Cerebellar nuclear complex (tissue), 1 donor: ENCODE measurements at places on chromosomes 3 and 15.

DNA sequence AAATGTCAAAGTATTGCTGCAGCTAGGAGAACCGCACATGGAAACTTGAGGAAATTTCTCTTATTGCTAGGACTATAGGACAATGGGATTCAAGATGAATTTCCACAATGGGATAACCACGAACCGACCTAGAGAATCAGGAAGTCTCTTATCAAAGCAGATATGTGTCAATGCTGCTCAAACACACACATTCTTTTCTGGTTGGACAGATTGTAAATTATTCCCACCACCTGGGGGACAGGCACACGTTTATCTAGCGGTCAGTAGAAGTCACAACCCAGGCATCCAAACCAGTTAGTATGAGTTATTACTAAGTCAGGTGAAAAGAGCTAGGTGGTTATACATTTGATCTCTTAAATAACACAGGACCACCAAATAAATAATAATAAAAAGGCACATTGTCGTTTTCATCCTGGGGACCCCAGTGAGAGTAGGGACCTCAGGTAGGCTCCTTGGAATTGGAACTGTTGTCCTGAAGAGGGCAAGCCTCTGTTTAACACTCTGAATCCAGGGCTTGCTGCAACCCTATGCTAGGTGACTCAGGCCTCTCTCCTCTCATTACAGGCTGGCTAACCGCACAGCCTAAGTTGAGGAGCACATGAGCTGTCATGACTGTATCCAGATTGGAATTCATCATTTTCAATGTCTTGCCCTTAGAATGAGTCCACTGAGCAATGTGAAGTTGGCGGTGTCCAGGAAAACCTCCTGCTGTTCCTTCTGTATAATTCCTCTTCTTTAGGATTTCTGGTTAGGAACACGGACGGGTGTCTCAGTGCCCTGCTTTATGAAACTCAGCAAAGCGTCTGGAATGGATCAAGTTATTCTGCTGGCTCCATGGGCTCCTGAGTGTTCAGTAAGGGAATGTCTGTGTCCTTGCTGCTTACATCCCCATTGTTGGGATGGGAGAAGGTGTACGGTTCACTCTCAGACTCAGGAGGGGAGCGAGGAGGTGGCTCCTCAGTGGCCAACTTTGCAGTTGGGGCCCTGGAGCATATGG, 59.0 kb downstream of the CLEC3B start:
- DNase-seq, result no peak

GRCh38 chr15:85800478-85801123, 5.9 kb upstream of the KLHL25 start:
- no peak for DNase-seq

- no peak for DNase-seq
Observed at GRCh38 chr3:24069045-24069444, 124.0 kb downstream of the NR1D2 start.

- DNase-seq, result no peak
Observed at GRCh38 chr3:133888726-133889340, 6.8 kb downstream of the RAB6B start.

DNA sequence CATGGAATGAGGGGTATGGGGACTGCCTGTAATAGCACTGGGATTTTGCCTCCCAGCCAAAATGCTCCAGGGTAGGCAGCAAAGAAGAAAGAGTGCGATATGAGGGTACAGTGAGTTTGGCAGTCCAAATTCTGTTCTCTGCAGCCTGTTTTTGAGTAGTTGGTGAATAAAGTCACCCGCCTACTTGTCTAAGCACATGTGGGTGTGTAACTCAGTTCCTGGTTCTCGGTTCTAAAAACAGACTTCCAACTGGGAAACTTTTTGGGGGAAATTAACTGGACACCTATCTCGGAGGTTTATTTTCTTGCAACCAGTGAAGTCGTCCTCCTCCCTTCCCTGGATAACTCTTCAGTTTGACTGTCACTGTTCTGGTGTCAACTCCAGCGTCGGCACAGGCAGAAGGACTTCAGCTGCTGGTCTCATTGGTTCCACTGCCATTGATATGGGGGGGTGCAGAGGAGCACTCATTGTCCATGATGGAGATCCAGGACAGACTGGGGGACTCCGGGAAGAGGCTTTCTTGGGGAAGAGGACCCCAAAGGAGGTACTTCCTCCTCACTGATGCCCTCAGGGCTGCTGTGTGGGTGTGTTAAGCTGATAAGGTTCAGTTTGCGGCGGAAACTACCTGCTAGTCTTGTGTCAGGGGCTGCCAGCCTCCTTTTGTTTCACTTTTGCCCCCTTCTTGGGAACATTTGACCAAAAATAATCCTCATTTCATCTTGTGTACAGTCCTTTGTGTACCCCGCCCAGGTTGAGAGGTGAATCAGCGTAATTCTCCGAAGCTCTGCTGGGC, 13.2 kb downstream of the GHRL start:
- DNase-seq, result no peak

DNA sequence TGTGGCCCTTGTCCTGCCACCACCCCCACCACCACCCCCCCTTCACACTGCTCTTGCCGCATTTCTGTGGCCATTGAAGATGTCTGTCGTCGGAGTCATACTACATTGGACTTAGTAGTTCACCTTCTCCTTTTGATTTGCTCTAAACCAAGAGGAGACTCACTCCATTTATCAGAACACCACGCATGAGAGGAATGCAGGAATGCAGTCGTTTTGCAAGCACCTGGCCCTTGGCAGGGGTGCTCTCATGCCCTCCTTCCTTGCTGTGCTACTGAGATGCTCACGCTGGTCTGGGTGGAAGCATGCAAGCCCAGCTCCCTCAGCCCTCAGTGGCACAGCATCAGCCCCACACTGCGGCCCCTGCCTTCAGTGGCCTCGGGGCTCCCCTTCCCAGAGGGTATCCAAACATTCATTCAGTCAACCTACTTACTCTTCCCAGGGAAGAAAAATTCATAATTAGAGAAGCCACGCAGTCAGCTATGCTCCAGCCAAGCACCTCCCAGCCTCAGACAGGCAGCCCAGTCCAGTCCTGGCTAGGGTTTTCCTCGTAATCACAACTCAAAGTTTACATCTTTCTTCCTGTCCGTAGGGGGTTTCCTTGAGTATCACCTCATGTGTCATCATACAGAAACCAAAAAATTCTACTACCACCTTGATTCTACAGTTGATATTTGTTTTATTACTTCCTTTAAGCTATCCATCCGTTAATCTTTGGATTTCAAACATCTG, 520.0 kb downstream of the GABRG3 start:
- DNase-seq, result no peak

- no peak for DNase-seq
Observed at GRCh38 chr15:67380921-67381320, 126.3 kb downstream of the IQCH start.

DNA sequence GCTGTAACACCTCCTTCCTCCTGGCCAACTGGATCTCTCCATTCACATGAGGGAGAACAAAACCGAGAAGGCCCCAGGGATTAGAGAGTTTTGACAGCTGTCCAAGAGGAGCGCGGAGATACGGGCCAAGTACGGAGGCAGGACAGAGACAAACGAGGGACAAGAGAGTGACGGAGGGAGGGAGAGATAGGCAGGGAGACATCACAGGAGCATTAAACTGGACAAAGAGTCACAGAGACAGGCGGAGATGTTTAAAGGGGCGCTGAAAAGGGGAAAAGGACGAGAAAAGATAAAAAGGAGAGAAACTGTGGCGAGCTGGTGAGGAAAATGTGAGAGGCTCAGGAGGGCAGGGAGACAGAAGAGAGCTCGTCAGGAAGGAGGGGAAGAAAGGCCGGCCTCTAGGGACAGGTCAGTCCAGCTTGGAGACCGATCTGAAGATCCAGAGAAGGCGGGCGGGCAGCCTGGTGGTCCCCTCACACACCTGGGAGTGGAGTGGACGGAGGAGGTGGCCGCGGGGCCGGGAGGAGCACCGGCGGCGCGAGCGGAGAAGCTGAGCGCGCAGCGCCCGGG, 40.5 kb upstream of the ROPN1 start:
- no peak for DNase-seq

- no peak for DNase-seq
Observed at GRCh38 chr3:43238801-43239200, 47.5 kb upstream of the SNRK start.

- no peak for DNase-seq
Observed at GRCh38 chr15:42160136-42160535, 3.7 kb upstream of the PLA2G4F start.

DNA sequence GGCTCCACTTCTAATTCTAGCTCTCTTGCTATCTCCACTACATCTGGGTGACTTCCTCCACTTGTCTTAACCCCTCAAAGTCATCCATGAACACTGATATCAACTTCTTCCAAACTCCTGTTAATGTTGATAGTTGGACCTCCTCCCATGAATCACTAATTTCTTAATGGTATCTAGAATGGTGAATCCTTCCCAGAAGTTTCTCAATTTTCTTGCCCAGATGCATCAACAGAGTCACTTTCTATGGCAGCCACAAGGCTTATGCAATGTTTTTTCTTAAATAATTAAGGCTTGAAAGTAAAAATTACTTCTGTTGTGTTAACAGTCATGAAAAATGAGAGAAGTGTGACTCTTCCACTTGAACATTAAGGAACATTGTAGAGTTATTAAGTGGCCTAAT, 164.3 kb downstream of the PCCB start:
- DNase-seq, result no peak

- DNase-seq, result no peak
Observed at GRCh38 chr3:192608726-192609600, 118.4 kb downstream of the FGF12 start.

GRCh38 chr3:170572665-170573253, 13.1 kb downstream of the SLC7A14 start:
- no peak for DNase-seq

DNA sequence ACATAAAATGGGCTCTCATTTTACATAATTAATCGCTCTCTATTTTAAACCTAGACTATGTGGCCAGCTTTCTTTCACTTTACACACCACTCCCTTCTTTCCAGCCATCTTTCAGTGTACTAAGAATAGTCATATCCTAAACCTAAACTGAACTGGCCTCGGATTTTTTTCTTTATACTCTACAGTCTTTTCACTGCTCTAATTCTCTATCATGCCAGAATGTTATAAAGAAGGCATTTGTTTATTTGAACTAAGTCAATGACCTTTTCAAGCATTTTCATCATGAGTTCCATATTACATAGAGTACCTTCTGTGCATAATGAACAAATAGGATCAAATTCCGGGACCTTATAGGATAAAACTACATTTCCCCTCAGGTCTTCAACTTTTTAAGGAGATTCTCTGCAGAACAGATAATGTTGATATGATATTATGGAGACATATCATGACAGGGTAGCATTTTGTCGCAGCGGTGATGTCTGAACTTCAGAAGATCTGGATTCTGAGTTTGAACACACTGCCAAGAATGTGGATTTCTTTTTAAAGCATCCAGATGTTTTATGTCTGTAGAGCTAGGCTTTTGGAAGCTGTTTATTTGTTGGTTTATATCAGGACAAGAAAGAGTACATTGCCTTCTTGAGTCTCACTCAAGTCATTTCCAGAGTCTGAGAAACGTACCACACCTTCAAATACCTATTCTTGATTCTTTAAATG, 1047.3 kb downstream of the MCTP2 start:
- no peak for DNase-seq

DNA sequence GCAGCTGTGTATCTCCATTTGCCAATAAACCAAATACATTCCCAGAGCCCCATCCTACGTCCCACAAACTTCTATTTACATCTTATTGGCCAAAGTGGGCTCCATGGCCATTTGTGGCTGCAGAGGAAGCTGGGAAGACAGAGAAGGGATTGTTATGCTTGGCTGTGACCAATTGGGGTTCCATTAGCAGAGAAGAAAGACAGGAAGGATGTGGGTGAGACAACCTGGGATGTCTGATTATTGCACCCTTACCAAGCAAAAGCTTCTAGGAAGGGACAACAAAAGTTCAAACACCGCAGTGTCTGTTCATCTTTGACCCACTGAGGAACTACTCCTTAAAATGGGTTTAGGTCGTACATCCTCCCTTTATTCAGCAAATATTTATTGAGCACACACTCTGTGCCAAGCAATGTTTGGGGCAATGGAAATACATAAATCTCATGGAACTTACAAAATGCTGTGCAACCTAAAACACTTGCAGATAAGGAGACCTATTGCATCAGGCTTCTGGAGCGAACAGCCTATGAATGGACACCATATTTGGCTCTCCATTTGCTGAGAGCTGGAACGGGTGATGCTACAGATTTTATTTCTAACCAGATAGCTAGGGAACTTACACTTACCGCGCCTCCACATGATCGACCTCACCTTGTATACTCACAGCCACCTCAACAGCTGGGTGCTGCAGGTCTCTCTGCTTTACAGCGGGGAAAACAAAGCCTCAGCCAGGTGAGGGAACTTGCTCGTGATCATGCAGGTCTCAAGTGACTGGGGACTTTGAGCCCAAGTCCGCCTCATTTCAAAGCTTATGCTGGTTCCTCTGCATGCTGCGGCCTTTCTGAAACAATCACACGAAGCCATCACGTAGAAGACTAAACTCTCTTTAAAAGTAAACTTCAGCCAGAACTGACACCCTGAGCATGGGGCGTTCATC, 21.4 kb upstream of the NR2E3 start:
- no peak for DNase-seq

GRCh38 chr3:73030073-73030597, 31.3 kb upstream of the EBLN2 start:
- DNase-seq, result no peak

GRCh38 chr15:67305506-67305905, 50.9 kb downstream of the IQCH start:
- no peak for DNase-seq

- DNase-seq, result no peak
Observed at GRCh38 chr3:114834175-114834940, 312.7 kb downstream of the ZBTB20 start.

- no peak for DNase-seq
Observed at GRCh38 chr15:81030301-81030750, 29.6 kb downstream of the TLNRD1 start.

- DNase-seq, result no peak
Observed at GRCh38 chr3:32850636-32851035, 32.8 kb downstream of the TRIM71 start.

DNA sequence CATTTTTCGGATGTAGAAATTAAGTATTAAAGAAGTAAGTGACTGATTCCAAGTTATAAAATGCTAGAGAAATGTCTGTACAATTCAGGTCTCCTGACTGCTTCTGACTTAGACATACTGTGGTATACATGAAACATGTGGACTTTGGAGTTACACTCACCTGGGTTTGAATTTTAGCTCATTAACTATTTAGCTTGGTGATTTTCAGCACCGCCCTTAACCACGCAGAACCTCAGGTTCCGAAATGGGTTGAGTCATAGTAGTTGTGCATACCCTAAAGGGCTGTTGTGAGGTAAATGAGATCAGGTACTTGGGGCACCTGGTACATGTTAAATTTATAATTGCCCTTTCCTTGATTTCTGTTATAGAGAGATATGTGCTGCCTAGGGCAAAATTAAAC, 32.9 kb upstream of the UTS2B start:
- no peak for DNase-seq

- DNase-seq, result no peak
Observed at GRCh38 chr3:11789412-11789811, 57.3 kb downstream of the TAMM41 start.

DNA sequence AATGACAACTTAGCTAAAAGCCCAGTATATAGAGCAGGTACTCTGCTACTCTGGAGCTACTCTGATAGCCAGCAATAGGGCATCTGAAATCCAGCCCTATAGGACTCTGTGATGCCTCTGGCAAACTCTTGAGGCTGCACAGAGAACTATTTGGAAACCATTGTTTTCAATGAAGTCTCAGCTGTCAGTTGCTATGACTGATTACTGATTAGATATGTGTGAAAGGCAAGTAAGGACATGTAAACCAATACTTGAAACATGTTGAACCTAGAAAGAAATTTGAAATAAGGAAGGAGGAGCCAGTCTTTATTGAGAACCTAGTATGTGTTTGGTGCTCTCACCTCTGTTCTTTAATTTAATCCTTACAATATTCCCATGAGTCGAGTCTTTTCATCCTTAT, 40.2 kb upstream of the CRTC3 start:
- DNase-seq, result no peak

GRCh38 chr3:111802163-111802625, 56.9 kb upstream of the PHLDB2 start:
- DNase-seq, result no peak
